SW480 (cell line): ENCODE measurements at places on chromosomes 11 and 22.
A peak's percentile ranks its signal among the peaks of the same experiment; 100 is the strongest.

DNA sequence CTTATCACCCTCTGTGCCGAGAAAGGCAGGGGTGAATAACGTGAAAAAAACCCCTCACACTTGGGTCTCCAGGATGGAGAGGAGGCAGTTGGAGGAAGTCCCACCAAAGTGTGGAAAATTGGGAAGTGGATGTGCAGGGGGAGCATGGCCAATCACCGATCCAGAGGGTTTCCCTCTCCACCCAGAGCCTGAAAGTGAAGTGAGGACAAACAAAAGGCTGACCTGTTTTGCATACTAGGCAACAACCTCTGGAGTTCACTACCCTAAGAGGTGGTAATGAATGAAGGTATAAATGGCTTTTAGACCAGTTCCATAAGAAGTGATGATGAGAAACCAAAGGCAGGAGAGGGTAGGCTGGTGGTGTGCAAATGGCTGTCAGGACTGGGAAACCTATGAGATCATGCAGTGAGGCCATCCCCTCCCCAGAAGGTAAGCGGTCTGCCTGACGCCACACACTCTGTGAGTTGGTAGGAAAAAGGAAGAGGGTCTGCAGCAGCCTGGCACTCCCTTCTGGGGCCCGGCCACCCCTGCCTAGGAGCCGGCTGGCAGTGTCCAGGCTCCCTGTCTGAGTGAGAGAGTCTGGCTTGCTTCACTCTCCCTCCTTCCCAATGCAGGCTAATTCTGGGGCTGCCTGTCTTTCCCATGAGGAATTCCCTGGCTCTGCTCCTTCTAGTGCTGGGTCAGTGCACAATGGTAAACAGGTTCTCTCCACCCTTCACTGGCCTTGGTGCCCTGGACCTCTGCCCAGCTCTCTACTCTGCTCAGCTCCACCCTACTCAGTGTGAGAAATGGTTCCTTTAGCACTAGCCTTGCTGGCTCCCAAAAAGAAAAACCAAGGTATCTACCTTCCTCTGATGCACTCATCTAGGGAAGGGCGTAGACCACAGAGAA lies 15.6 kb downstream of the TBC1D10A start:
- no peak for DNase-seq

DNA sequence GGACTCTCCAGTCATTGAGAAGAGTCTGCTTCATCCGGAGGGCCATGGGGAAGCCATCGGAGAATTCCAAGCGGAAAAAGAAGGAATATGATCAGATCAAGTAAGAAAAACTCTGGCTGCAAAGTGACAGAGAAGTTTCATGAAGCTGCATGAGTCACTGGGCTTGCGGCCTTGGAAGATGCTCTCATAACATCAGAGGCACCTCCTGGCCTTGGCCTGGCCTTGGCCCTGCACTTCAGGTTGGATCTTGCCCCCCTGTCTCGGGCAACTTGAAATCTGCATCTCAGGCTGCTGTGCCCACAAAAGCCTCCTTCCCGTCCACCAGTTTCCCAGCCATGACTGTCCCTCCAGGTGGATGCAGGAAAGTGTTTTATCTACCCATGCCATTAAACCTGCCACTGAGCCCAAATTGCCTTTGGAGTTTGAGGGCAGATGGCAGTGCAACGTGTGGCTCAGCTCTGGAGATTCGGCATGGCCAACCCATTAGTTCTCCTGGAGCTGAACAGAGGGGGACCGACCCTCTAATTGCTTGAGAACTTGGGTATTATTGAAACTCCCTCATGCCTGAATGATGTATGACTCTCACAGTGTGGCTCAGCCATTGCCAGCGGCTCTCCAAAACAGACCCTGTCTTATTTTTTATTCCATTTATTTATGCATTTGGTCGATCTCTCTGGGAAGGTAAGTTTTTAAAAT lies 66.7 kb downstream of the SEZ6L start:
- no peak for DNase-seq

DNA sequence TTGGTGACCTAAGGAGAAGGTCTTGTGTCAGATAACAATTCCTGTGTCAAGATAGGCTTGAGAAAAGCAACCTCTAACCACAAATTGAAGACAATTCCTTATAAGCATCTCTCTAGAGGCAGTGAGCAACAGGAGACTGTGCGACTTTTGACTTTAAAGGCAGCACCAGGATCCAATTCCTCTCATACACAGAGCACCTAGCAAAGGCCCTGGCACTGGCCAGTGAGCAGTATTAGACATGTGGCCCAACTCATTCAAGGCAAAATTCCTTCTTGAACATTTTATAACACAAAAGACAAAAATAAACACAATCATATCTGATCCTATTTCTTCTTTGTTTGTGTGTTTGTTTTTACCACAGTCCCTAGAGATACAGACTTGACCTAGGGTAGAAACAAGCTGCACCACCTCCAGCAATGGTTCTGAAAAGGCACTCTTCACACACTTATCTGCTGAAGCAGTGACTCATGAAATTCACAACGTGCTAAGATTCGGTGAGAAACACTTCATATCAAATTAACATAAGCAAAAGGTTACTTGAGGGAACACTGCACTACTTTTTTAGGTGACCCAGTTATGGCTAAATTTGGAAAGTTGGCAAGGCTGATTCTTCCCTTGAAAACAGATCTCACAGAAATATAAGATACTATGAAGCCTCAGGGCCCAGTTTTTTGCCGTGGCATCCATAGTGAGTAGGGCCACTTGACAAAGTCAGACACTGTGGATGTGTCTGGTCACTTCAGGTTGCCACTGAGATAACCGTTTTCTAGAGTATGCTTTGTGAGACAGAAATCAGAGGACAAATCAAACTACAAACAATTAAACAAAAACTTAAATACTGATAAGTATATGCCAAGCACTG lies 1018.9 kb downstream of the DLG2 start:
- DNase-seq: no peak

DNA sequence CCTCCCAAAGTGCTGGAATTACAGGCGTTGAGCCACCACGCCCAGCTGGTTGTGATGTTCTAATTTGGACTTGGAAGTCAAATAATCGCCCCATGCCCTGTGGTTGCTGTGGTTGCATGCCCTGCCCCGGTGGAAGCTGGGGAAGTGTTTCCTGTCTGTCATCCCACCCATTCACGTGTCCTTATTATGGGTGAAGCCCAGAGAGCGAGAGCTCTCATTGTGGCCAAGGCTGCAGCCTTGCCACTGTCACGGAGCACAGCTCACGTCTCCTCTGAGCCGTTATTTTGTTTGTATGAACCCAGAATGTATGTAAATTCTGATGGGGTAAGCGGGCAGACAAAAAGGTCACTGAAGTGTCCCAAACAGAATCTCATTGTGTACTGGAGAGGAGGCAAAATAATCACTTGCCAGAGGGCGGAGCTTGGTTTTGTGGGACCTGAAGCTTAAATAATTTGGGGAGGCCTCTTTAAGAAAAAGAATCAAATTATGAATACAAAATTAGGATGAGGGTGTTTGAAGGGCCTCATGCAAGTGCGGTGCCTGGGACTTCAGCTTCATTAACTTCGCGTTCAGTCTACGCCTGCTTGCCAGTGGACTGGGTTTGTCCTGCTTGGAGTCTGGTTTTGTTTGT lies 25.8 kb upstream of the TREH start:
- peak; percentile 94 for DNase-seq

GRCh38 chr11:65058012-65058411 lies 341 bp downstream of the NAALADL1 start:
- no peak for DNase-seq

DNA sequence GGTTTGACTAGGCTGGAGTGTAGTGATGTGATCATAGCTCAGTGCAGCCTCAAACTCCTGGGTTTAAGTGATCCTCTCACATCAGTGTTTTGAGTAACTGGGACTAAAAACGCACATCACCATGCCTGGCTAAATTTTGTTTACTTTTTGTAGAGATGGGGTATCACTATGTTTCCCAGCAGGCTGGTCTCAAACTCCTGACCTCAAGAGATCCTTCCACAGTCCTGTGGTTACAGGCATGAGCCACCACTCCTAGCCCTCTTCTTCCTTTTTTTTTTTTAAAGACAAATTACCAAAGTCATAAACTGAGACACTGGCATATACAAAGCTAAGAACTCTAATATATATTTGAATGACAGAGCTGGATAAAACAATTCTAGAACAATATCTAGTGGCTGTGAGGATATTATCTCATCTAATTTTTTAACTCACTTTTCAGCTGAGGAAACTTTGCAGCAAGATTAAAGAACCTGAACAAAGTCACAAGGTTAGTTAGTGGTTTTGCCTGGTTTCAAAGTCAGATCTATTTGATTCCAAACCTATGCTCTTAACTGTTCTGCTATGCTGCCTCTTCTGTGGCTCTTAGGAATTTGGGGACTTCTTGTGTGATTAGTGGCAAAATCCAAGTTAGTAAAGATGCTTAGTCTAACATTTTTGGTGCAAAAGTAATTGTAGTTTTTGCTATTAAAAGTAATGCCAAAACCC lies 95.3 kb upstream of the RAG2 start:
- DNase-seq: no peak

GRCh38 chr22:44453441-44454112 lies 44.5 kb downstream of the RTL6 start:
- DNase-seq: no peak

DNA sequence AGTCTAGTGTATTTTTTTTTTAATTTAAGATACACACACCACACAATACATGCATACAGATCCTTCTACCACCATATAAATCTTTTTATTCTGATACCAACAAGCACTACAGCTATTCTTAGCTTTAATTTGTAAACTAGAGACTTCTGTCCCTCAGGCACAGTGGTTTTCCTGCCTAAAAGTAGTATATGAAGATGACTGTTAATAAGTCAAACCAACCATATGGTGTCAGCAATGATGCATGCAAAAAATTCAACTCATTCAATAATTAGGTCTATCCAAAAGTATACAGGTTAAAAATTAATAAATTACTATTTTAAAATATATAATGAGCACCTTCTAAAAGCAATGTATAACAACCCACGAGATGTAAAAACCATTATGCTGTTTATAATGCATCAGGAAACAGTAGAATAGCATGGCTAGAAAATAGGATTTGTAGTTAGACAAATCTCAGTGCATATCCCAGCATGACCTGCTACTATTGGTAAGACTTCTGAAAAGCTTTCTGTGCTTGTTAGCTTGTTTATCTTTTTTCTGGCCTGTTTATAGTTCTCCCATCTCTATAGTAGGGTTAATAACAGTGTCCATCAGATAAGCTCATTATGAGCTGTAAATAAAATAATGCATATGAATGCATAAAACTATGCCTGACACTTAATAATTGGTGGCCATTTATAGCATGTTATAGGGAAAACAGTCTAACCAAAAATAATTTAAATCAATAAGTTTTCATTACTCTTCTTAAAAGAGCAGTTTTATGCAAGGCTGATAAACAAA lies 10.2 kb downstream of the RAB38 start:
- DNase-seq: no peak

DNA sequence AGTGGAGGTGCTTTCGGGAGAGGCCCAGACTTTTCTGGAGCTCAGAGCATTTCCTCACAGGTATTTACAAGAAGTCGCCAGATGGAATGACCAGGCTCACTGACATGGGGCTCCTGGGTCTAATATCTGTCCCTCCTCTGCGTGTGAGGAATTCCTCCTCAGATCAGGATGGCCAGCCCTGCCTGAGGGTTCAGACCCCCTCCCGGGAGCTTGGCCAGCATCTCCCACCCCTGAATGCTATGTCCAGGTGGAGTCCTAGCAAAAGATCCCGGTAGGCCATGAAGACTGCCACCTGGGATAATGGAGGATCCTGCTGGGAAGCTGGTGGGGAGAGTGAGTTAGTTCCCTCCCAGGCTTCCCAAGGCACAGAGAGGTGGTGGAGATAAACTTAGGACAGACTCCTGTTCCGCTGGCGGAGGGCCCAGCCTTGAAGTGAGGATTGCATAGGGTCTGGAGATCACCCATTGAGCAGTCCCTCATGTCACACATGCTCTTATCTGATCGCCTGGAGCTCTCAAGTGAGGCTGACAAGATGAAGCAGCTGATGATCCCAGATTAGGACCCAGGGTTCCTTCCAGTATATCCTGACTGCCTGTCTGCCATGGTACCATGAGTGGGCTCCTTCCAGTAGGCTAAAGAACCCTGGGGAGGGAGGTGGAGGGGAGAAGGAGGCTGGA lies 5.7 kb downstream of the OAF start:
- no peak for DNase-seq

DNA sequence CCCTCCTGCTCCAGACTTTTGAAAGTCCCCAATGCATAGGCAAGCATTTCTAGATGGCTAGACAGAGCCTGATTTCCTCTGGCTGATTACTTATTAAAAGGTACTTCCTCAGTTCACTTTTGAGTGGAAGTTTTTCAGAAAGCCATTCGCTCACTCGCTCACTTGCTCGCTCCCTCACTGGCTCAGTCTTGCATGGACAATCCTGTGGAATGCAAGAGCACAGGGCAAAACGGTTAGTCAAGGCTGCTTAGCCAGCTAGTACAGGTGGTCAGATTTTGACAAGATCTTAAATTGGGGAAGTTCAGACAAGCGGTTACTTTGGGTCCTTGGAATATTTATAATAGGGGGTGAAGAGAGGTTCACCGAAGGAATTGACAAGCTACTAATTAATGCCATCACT lies 101.0 kb downstream of the ARL14EP start:
- DNase-seq: no peak

DNA sequence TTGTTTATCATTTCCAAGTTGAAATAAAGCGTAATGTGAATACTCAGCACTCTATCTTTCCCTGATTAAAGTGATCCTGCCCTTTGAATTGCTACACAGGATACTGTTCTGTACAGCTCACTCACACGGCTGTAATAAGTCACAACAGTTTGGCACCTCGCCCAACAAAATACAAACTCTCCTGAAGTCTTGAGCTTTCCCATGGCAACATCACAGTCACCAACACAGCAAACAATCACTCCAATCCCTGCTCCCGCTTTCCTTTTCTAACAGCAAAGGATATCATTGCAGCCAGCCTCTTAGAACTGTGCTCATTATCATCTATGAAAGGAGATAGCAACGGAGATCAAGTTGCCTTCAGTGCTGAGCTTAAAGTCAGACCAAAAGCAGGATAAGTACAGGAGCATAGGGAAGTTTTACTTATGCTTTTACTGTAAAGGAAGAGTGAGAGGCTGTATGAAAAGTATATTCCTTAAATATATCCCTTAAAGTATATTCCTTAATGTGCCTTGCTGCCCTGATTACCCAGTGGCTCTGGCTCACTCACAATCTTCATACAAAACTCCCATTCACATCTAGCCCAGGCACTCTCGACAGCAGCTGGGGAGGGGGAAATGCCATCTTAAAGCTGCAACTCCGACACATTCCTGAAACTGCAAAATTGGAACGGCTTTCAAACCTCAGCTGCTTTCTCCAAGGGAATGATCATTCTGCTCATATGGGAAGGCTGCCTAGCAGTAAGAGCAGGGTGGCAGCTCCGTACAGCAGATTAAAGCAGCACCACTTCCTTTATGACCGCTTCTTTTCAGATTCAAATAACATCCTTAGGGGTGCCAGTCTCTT lies 35.8 kb downstream of the MAML2 start:
- peak; percentile 96 for DNase-seq

DNA sequence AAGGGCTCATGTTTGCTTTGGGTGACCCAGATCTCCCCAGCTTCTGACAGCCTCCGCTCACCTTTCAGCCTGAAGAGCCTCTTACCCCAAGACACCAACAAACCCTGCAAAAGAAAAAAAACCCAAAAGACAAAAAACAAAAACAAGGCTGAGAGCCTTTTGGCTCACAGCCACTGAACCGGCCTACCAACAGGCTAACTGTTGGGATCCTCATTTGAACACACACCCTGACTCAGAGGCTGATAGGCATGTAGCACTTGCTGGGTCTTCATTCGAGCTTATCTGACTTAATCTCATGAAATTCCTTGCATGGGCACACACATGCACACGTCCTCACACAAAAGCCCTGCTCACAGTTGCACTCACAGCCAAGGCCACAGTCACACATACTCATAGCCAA lies 22.9 kb upstream of the TSKU start:
- DNase-seq: no peak
